Stimulated activated CD8-positive, alpha-beta memory T cell treated with anti-CD3 and anti-CD28 coated beads, Interleukin-7, amount 100 ng/mL, for 1 hour (primary cell): ENCODE measurements at places on chromosomes 5 and 9.

DNA sequence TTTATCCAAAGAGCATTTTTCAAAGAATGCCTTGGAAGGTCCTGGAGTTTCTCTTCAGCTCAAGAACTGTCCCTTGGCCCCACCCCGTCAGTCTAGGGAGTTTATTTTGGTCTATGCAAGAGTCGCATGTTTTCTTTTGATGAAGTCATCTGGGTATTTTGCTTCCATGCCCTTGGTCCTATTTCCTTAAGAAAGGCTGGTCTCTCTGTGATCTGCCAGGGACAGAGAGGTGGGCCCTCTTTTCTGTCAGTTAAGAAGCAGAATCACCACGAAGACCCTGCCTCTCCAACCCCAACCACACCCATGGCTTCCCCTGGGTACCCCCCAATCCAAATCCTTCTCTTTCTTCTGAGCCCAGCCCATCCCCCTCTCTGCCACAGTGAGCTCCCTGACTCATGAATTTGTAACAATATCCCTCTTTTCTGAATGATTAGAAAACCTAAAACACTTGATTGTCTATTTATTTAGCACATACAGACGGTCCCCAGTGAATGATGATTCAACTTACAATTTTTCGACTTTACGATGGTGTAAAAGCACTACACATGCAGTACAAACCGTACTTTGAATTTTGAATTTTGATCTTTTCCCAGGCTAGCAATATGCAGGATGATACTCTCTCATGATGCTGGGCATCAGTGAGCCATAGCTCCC is 163.5 kb upstream of the ADRA1B start:
- DNase-seq = no peak

- no peak for DNase-seq
Observed at GRCh38 chr9:2378266-2378665, 243.3 kb upstream of the VLDLR start.

DNA sequence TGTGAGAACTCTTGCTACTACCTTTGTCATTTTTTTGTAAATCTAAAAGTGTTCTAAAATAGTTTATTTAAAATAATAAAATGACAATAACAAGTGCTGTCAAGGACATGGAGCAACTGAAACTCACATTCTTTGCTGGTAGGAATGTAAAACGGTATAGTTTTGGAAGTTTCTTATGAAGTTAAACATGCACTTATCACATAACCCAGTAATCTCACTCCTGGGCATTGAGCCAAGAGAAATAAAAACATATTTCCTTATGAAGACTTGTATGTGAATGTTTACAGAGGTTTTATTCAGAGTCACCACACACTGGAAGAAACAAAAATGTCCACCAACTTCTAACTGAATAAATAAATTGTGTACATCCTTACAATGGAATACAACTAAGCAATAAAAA is 46.0 kb upstream of the COL15A1 start:
- DNase-seq = no peak

- DNase-seq = no peak
Observed at GRCh38 chr5:177426566-177427210, at the start of gene GRK6. Gene GRK6, plus strand, starts transcription at chr5:177426676. Its CDS starts 170 bp downstream, at chr5:177426846.

DNA sequence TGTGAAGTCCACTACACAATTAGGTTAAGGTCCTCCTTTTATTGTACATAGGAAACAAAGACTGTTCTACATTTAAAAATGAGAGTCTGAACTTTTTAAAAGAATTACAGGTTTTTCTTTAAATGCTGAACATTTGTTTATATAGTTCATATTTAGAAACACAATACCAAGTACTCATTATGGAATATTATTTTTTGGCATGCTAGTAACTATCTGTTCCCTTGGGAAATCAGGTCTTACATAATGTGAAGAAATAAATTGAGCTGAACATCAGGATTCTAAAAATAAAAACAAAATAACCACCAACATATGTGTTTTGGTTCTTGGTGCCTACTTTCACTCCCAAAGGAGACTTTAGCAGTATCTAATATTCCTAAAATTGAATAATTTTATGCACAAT is 230.5 kb upstream of the IZUMO3 start:
- DNase-seq = no peak

DNA sequence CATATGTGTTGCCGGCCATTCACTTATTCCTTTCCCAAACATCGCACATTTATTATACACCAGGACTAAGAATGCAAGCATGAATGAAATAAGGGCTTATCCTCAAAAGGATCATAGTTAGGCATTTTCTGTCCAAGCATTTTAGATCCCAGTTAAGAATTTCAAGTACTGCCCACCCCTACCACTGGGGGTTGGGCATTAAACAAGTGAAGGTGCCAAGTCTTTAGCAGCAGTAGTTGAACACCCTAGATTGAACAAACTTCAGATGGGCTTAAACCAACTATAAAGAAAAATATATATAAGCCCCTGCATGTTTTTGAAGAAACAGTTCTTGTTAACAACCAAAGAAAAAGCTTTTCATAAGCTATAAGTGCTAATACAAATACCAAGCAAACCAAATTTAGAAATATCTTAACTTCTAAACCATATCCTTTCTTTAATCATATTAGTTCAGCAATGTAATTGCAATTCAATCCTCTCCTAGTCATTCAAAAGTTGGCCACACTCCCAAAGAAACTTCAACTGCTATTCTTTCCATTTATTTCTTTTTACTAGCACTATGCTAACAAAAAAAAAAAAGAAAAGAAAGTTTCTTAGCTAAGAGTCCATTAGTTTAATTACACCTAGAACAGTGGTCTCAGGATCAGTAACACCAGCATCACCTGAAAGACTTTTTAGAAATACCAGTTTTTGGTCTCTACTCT is 149.8 kb downstream of the MLLT3 start:
- DNase-seq = no peak

GRCh38 chr5:158559066-158559465 is 540.6 kb downstream of the EBF1 start:
- DNase-seq = no peak

DNA sequence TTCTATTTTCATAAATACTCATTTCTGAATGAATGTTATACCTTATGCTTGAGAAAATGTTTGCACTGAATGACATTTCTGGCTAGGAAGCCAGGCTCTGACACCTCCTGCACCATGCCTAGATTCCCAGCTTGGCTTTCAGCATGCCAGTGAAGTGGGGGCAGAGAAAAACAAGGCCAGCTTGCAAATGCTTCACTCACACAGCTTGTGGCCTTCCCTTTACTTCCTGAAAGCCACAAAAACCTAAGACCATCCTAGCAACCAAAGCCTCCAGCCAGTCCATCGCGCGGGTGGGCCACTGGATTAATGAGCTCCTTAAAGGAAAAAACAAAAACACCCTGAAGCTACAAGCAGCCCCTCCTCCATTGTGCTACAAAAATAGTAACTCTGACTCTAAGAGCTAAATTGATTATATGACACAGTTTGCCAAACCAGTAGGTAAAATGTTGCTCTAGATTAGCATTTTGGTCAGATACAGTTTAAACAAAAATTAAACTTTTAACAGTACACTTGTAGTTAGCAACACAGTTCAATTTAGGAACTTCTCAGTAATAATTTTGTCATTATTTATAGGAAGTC is 159.9 kb downstream of the TSSK1B start:
- no peak for DNase-seq

GRCh38 chr9:82320566-82320965 is 332.0 kb downstream of the SPATA31D1 start:
- DNase-seq = no peak

GRCh38 chr5:54091307-54092130 is 218.9 kb downstream of the ARL15 start:
- no peak for DNase-seq
